KBM-7 (cell line): ENCODE measurements at places on chromosomes 6 and 20.
A peak's percentile ranks its signal among the peaks of the same experiment; 100 is the strongest.

DNA sequence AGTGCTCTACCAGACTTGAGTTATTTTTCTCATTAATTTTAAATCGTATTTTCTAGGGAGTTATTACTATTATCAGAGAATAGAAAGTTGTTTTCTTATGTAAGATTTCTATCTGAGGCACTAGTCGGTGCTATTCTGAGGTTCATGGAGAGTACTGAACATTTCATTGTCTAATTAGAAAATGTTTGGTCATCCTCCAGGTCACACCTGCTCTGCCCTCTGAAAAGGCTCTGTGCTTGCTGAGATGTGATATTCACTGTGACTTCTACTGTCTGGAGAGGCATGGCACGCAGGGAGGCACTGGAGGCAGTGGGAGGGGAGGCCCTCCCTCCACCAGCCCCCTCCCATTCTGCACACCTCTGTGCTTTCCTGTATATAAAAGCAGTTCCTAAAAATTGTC lies 3.0 kb downstream of the SYNDIG1 start:
- DNase-seq = no peak

- DNase-seq = no peak
Measured at GRCh38 chr6:7204726-7205125, 97.0 kb downstream of the RREB1 start.

DNA sequence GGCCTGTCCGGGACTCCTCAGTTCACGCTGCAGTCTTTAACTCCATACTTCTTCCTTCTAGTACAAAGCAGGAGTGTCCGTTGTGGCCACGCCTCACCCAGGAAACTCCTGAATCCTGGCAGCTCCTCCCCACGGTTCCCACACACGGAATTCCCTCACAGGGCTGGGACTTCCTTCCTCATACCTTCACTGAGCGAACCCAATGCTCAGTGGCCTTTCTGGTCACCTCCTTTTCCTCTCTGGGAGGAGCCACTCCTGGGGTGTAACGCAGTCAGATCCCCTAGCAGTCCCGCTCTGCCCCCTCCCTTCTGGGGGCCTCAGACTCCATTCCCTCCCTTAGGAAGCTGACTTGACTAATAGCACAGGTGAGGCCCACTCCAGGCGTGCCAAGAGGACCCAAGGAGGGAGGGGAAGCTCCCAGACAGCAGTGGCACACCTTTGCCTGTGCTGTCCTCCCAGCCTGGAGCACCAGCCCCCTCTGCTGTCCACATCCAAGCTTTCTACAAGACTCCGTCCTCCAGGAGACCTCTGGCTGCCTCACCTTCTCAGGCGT lies at the start of gene SLC52A3:
TSS of gene SLC52A3 (minus strand) at position 75 of the 553 bp plus-strand sequence. CDS start 2,726 bp downstream, outside the sequence.
- DNase-seq = peak; percentile 60

- no peak for DNase-seq
Measured at GRCh38 chr6:36229223-36229622, 32.7 kb downstream of the BRPF3 start.

DNA sequence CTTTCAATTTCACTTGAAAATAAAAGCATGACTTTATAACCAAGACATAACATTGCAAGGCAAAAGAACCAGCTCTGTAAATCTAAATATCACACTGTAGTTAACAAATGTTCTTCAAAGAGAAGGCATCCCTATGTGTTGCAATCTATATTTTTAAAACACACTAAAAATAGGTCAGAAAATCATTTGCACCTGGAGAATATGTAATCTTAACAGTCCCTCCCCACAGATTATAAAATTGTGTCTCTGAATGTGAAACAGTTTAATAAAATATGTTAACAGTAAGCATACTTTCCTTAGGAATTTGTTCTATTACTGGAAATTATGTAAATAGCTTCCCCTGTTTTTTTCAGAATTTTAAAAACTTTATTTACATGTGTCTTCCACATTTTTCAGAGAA lies 351.9 kb downstream of the COL12A1 start:
- DNase-seq = no peak

DNA sequence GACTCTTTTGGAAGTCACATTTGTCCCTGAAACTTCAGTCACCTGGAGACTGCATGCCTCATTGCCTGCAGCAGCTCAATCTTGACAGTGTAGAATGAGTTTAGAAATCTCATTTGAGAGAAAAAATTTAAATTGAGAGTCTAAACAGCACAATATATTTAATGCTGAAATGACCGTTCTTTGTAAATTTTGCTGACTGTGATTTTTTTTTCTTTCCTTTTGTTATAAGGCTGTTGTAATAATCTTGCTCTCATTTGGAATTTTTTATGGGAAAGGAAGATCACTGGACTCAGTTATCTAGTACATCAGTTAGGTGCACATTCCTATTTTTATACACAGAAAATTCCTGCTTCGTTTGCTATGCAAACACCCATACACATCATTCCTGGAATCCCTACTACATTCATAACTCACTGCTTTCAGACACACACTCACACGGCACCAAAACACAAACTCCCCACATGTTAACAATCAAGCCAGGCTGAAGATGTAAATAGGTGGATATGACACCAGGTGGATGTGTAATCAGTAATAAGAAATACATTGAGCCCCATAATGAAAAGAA lies 43.8 kb downstream of the PTCHD4 start:
- no peak for DNase-seq

GRCh38 chr6:130070326-130070725 lies 51.9 kb downstream of the L3MBTL3 start:
- no peak for DNase-seq

GRCh38 chr6:108846628-108847027 lies 1.6 kb upstream of the ARMC2 start:
- DNase-seq = no peak

- DNase-seq = peak; percentile 95
Measured at GRCh38 chr20:53609491-53610445, 16.1 kb upstream of the ZNF217 start.

DNA sequence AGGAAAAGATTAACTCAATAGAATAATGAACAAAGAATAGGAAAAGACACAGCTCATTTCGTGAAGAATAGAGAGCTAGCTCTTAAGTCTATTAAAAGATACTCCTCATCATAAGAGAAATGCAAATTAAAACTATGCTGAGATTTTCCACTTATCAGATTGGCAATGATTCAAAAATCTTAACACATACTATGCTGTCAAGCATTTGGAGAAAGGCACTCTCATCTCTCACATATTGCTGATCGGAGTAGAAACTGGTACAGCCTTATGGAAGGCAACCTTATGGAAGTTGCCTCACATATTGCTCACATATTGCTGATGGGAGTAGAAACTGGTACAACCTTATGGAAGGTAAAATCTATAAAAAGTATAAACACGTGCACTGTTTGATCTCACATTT lies 21.4 kb upstream of the PLAGL1 start:
- no peak for DNase-seq

DNA sequence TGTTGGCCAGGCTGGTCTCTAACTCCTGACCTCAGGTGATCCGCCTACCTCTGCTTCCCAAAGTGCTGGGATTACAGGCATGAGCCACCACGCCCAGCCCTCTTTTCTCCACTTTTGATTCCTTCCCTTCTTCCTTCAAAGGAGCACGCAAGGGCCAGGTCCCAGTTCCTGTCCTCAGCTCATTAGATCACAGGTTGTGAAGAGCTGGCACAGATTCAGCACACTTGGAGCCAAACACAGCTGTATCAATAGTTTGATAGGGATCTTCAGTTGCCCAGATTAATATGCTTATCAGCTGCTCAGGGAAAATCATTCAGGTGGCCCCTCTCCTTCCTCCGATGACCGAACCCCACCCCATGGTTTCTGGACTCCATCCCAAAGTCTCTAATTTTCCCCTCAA lies 14.4 kb upstream of the SLC22A23 start:
- DNase-seq = no peak

- DNase-seq = peak; percentile 54
Measured at GRCh38 chr20:41029150-41029901, 704 bp downstream of the TOP1 start.

GRCh38 chr6:91266156-91266555 lies 679.3 kb upstream of the MAP3K7 start:
- DNase-seq = no peak

DNA sequence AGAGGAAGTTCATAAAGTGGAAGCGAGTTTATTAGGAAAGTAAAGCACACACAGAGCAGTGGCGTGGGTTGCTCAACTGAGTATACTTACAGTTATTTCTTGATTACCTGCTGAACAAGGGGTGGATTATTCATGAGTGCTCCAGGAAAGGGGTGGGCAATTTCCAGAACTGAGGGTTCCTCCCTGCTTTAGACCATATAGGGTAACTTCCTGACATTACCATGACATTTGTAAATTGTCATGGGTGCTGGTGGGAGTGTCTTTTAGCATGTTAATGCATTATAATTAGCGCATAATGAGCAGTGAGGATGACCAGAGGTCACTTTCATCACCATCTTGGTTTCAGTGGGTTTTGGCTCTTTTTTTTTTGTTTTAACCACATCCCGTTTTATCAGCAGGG lies 29.8 kb downstream of the PDYN start:
- DNase-seq = no peak

GRCh38 chr6:136014454-136015437 lies 163.2 kb downstream of the PDE7B start:
- no peak for DNase-seq

GRCh38 chr6:684831-685636 lies 7.9 kb downstream of the EXOC2 start:
- no peak for DNase-seq

GRCh38 chr20:44279228-44279627 lies 31.8 kb downstream of the FITM2 start:
- no peak for DNase-seq

- no peak for DNase-seq
Measured at GRCh38 chr6:121158438-121158837, 175.8 kb downstream of the TBC1D32 start.

DNA sequence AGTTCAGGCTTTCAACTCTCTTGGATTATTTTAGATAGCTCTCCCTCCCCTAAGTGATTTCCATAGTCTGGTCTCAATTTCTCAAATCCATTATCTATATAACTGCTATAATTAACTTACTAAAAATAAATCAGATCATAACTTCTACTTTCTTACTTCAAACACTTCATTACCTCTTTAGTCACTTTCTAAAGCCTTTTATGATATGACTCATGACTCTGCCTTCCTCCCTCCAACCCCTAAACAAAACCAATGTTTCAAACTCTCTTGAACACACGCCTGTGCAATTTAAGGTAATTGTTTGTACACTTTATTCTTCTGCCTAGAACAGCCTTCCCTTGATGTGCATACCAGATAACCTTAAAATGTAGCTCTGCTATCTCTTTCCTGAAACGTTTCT lies 100.5 kb downstream of the LMBRD1 start:
- DNase-seq = no peak

DNA sequence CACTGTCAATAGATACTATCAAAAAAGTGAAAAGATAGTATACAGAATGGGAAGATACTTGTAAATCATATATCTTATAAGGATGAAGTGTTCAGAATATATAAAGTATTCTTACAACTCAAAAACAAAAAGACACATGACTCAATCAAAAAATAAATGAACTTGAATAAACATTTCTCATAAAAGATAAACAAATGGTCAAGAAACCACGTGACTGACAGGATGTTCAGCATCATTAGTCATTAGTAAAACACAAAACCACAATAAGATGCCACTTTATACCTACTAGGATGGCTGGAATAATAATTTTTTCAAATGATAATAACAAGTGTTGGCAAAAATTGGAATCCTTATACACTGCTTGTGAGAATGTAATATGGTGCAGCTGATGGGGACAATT lies 729.1 kb upstream of the HS3ST5 start:
- no peak for DNase-seq

DNA sequence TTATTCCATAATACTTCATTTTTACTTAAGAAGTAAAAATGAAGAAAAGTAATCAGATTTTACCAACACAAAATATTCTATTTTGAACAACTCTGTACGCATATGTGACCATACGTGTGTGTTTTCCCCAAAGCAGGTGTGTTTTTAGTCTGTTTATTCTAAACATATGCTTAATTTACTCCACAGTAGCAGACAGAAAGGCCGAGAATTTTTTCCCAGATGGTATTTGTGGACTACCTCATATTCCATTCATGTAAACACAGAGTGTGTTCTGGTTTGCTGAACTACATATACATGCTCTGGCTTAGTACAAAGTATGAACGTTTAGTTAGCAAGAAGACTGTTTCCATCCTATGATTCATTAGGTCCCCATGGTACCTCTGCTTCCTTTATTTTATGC lies 233.3 kb upstream of the RUNX2 start:
- DNase-seq = no peak

GRCh38 chr20:44532981-44533331 lies 11.1 kb upstream of the SERINC3 start:
- no peak for DNase-seq

GRCh38 chr20:47941869-47942268 lies 156.6 kb upstream of the SULF2 start:
- DNase-seq = no peak

DNA sequence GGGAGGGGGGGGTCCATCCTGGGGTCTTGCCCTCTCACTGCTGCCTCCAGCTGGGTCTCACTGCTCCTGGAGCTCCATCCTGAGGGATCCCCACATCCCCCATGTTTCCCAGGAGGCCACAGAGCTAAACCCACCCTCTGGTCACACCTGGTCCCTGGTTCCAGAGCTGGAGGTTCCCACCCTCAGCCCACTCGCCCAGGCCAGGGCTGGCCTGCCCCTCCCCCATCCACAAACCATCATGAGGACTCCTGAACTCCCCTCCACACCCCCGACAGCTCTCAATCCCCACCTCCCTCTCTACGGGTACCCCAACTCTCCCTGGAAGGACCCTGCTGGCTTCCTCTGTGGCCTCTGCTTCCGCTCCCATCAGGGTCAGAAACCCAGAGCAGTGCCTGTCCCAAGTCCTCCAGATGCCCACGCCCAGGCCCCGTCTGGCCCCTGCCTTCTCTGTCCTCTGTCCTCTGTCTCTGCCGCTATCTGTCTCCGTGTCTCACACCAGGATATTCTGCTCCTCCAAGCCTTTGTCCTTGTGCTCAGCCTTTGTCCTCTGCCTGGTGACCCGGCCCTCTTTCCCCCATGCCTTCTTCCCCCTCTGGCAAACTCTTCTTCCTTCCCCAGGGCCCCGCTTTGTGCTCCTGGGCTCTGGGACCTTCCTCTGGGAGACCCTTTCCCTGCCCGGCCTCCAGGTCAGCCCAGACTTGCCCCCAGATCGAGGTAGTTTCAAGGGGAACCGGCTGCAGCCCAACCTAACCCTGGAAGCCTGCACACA lies 74.0 kb downstream of the SRC start:
- no peak for DNase-seq

- no peak for DNase-seq
Measured at GRCh38 chr20:62766716-62767115, 29.6 kb upstream of the MRGBP start.

GRCh38 chr20:3932277-3932676 lies 43.1 kb downstream of the PANK2 start:
- no peak for DNase-seq
